Activated naive CD4-positive, alpha-beta T cell treated with Interleukin-2 at 50 U/mL for 16 hours (primary cell): ENCODE measurements at places on chromosomes 6 and 20.

DNA sequence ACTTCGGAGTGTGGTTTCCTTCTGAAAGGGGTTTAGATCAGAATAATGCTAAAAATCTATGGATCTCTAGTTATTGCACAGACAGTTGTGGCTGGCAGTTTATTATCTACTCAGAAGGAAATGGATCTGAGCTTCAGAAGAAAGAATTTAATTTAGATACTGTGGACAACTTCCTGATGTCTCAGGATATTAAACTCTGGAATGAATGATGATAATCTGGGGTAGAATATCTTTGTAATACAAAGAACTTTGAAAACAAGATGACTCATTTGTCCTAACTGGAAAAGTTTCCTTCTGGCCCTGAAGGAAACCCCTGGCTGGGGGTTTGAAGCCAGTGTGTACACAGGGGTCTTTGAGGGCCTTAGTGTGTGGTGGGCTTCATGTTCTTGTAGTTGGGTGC, 78.0 kb downstream of the EDN3 start:
- no peak for DNase-seq

DNA sequence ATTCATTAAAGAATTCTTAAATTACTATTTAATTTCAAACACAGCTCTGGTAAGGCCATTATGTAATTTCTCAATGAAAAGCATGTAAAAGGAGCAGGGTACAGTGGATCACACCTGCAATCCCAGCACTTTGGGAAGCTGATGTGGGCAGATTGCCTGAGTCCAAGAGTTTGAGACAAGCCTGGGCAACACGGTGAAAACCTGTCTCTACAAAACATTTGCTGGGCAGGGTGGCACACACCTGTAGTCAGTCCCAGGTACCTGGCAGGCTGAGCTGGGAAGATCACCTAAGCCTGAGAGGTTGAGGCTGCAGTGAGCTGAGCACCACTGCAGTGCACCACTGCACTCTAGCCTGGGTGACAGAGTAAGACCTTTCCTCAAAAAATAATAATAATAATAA, 37.4 kb downstream of the MDN1 start:
- no peak for DNase-seq

DNA sequence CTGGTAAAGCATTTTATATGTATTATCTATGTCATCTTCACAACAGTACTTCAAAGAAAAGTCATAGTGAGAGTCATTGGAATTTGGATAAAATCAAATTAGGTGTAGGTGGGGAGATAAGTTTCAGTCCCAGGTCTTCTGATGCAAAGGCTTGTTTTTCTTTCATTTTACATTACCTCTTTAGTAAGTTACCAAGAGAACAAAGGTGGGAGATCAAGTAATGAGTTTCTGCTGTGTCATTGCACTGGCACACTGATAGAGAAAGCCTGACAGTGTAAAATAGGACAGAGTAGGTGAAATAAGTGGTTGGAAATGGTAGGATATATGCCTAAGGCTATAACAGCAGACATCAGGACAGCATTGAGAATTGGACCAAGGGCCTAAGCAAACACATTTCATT, 250.4 kb downstream of the NKAIN2 start:
- no peak for DNase-seq

DNA sequence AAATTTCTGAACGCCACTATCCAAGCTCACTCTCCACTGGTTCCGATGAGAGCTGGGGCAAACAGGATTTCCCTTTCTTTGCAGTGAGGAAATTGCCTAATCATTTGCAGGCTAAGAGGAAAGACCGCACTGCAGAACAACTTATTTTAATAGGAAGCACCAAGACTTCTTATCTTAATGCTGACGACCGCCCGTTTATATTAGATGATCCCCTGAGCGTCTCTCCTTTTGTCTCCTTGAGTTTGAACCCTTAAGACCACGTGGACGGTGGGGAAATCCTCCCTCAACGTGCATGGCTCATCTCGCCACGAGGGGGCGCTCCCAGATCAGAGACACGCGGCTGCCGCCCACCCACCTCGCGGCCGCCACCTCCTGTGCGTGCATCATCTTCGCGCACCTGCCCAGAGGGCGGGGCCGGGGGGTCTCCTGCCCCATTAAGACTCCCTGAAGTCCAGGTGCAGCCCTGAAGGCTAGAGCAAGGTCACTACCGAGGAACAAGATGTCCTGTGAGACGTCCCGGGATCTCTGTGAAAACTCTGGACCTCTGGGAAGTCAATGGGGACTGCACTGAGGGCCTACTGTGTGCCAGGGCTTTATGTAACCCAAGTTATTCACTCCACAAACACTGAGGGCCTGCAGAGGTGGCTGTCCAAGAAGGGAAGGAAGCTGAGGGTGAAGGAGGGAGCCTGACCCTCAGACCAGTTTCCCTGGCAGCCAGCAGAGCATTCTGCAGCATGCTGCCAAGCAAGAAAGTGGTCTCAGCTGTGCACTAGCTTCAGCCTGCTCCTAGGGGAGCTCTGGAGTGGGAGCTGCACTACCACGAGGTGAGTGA, 28.1 kb downstream of the PDYN start:
- DNase-seq: peak; percentile 84

DNA sequence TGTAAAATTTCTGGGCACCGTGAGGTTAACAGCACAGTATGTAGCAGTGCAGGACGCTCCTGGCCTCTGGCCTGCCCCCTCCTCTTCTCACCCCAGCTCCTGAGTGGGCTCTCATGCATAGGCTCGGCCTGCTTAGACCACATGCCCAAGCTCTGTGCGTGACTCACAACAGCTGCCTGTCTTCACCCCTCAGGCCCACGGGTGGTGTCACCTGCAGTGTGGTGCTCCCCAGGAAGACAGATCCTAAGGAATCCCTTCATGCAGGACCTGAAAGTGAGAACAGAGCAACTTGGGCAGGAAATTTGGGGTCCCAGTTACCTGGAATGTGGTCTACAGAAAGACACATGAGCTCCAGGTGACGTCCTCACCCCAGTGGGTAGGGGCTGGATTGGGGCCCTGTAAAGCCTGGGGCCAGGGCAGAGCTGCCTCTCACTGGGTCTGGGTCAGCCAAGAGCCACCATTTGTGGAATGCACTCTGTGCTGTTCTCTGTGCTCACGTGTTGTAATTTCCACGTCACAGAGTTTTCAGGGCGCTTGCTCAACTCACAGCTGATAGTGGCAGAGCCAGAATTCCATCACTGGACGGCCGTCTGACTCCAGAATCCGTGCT, 37.0 kb upstream of the PXDC1 start:
- no peak for DNase-seq

- no peak for DNase-seq
Measured at GRCh38 chr20:22984008-22984407, 51.1 kb upstream of the SSTR4 start.

- no peak for DNase-seq
Measured at GRCh38 chr20:59010321-59010994, 3.4 kb upstream of the CTSZ start.

GRCh38 chr6:157298216-157298724, 25.0 kb downstream of the TMEM242 start:
- DNase-seq: no peak

DNA sequence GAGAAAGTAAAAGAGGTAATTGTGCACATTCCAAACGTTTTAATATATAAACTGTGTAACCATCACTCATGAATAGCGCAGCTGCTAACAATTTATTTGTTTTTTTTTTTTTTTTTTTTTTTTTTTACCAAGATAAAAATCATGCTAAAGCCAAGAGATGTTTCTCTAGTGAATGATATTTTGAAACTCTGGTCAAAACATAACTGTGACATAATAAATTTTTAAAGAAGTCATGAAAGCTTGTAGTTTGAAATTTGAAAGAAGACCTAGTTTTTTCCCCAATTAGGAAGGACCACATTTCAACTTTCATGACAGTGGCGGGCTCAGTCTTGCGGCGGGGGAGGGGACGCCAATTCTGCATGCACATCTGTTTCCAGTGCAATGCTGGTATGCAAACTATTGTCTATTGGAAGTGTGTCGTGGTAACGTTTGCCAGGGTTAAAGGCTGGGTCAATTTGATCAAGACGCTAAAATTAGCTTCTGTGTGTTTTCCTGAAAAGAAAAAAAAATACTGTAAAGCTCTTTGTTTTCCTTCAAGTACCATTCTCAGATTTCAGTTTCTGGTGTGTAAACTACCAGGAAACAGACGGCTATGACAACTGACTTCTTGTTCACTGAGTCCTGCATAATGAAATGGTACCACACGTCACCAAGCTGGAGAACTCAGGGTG, 211.9 kb downstream of the FOXC1 start:
- DNase-seq: no peak

DNA sequence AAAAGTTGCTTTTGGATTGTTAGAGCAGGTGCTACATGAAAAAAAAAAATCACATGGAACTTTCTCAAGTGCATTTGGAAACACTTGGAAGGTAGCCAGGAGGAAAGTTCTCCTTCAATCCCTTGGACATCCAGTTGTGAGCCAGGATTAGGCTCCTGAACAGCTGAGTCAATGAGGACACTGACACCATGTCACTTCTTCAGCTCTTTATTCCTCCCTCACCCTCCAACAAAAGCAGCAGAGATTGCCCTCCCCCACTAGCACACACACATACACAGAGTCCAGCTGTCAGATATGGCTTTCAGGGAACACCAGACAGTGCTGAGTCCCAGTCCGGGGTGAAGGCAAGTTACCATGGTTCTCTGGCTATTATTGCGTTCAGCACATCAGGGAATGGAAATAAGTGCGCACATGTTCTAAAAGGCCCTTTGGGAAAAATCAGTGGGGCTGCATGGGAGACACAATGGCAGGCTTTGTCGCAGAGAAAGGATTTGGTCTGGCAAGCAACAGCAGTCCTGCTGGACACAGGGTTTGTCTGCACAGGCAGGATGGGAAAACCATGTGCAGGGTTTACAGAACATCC, 124.7 kb upstream of the MARCKS start:
- no peak for DNase-seq

- no peak for DNase-seq
Measured at GRCh38 chr6:124742971-124743370, 219.3 kb upstream of the RNF217 start.

DNA sequence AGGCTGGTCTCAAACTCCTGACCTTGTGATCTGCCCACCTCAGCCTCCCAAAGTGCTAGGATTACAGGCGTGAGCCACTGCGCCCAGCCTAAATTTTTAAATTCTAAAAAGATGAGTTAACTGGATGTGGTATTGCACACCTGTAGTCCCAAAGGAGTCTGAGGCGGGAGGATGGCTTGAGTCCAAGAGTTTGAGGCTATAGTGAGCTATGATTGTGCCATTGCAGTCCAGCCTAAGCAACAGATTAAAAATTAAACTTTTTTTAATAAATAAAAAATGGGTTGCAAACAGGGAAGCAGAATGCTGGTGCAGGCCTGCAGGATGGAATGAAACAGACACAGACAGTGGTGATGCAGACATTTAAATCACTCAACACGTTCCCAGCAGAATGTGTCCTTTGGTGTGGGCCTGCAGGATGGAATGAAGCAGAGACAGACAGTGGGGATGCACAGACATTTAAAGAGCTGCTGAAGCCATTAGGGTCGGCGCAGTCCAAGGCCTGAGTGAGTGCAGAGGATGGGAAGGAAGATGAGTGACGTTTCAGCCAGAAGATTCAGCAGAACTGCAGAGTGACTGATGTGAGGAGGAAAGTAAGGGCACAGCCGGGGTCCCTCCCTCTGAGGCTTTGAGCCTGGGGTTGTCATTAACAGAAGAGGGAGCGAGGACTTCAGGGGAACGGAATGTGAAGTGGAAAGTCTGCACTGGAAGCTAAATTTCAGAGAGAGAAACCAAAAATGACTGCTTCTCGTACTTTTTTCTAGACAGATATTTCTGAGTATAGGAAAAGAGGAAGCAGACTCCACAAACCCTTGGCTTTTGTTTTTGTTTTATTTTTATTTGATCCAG, 117.5 kb downstream of the RIN2 start:
- DNase-seq: no peak

GRCh38 chr20:59697068-59697467, 92.7 kb downstream of the PHACTR3 start:
- no peak for DNase-seq

DNA sequence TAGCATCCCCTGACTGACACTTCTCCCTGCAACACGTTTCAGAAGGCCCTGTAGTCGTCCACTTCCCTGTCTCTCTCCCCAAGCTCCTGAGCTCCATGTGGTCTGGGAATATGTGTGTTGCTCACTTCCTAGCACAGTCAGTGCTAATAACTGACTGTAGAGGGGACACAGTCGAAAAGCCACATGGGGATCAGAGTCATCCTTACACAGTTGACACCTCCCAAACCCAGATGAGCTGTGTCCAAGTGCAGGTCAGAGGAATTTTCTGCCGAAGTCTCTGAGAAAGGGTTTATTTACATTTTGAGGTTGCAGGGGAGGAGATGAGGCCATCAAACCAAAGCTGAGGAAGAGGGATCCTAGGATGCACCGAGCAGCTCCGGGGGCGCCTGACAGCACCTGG, 3.5 kb upstream of the ADAM33 start:
- no peak for DNase-seq

GRCh38 chr6:170434117-170434820, 118.8 kb downstream of the PSMB1 start:
- DNase-seq: no peak

- no peak for DNase-seq
Measured at GRCh38 chr20:953742-954141, 37.6 kb upstream of the ANGPT4 start.

DNA sequence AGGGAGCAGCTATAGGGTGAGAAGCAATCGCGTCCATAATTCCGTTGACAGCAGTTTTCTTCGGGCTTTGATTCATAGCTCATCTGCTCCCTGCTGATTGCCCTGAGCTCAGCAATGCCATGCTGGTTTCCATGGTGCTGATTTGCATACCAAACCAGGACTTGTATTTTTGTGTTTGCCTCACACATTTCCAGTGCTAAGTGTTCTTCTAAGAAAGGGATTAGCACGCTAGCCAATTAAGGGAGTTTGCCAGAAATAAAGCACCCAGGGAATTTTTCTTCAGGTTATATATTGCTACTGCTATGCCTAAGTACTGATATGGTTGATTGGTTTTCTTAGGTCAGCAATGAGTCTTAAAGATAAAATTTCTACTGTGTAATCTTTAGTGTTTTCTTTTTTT, 177.6 kb downstream of the PLCB1 start:
- no peak for DNase-seq

- no peak for DNase-seq
Measured at GRCh38 chr6:167907837-167908681, 81.3 kb downstream of the AFDN start.

DNA sequence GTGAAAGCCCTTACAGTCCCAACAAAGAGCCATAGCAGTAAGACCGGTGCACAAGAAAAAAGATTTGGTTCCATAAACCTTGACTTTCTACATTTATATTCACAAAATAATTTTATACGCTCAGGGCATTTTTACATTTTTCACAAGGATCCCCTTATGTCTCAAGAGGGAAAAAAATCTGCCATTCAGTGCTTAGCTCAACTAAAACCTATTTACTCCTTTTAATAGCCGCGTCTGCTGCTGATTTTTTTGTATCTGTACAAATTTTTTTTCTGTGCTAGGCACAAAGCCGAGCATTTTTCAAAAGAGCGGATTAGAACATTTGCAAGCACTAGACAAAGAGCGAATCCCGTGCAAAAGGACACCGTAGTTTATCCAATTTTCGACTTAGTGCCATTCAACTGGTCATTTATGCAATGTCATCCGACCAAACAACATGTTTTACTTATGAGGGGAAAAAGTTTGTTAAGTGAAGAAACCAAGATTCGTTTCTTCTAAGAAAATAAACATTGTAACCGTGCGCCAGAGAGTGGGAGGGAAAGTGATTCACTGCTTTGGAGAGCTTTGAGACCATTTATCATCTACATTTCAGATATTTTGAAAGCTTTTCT, 3.7 kb downstream of the TFAP2D start:
- no peak for DNase-seq
